Stimulated activated CD4-positive, alpha-beta T cell treated with anti-CD3 and anti-CD28 coated beads, TNF-alpha, amount 100 ng/mL, for 4 hours (primary cell): ENCODE measurements at places on chromosomes 6 and 20.

DNA sequence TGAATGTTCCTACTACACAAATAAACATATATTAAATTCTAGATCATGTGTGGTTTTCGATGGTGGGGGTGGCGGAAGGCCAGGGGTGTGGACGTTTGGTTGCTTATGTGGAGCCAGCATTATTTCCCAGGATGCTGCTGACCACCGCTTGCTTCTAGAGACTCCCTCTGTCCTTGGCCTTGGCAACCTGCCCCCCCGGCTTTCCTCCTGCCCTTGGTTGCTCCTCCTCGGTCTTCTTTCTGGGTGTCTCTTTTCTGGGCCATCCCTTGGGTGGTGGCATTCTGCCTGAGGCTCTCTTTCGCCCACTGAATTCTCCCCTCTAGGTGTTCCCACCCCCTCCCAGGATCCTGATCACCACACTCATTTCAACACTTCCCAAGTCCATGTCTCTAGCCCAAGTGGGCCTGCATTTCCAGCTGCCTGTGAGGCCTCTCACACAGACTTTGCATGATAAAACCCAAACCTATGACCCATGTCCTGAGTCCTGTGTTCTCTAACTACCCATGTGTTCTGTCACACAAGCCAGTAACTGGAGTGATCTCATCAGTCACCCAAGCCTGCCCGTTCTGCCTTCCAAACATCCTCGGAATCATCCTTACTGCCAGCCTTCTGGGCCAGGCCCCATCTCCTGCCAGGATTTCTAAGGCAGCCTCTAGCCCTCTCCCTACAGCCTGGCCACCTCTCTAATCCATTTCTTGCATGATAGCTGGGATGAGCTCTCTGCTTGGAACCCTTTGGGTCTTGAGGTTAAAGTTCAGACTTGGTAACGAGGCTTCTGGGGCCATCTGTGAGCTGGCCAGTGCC, 71.2 kb downstream of the CDS2 start:
- no peak for DNase-seq

GRCh38 chr6:125207956-125208355, 54.4 kb downstream of the TPD52L1 start:
- DNase-seq, result no peak

DNA sequence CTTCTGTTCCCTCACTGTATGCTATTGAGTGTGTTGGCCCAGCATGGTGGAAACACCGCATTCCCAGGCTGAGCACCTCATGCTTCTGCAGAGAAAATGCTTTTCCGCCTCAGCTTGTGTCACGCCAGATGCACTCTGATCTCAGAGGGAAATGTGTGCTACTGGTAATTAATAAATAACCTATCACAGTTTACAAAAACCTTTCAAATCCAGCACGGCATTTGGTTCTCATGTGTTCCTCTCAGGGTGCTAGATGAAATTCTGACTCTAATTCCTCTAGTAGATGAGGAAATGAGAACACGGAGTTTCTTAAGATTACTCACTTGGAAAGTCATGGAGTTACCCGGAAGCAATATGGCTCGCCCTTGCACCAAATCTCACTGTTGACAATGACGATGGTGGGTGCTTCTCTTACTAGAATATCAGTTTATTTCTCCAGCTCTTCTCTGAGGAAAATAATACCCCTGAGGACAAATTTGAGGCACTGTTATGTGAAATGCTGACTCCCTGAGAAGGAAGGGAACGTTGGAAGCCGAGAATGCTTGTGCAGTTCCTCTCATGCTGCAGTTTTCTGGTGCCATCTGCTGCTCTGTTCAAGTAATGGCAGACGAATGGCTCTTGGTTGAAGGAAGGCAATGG, 116.6 kb downstream of the RNF144B start:
- DNase-seq, result no peak

DNA sequence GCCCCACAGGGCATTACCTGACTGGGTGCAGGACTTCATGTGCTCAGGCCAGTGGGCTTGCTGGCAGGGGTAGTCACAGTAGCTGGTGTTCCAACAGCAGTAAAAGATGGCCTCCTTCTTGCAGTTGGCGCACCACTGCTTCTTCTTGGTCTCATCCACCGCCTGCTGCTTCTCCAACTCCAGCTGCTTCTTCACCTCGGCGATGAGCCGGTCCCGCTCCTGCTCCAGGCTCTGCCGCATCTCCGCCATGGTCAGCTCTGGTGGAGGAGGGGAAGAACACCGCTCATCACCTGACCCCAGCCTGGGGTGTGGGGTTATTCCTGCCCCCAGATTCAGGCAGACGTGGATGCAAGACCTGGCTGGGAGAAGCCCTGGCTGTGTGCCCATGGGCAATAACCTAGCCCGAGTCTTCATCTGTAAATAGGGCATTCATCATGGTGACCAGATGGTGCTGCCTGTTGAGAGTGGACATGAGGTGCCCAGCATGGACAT, 132.2 kb downstream of the ZMYND8 start:
- DNase-seq, result no peak

DNA sequence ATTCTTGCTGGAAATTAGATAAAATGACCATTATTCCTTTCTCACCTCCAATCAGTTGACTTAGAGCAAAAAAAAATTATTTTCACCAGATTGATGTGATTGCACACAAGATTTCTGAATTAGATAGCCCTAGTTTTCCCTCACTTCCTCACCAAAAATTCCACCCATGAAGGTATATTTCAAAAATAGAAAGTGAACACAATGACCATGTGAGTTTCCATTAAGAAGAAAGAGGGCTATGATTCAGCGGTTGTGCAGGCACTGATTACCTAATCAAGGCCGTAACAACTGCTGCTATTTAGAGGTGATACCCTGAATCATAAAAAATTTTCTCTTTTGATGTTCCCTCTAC, 19.5 kb upstream of the RALGAPA2 start:
- no peak for DNase-seq

DNA sequence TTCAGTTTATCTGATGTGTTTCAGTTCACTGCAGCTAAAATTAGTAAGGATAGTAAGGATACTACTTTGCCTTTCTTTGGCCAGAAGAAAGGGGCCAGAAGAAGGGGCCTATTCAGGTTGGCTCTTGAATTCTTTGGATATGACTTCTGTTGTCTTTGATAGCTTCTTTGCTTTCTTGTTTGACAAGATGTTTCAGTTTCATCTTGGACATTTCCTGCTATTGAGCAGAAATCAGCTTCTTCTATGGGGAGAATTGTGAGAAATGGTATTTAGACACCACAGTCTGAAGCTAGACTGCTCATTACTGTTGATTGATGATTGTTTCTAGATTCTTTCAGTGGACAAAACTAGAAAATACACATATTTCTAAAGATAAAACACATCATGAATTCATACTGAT, 23.2 kb downstream of the L3MBTL3 start:
- no peak for DNase-seq

DNA sequence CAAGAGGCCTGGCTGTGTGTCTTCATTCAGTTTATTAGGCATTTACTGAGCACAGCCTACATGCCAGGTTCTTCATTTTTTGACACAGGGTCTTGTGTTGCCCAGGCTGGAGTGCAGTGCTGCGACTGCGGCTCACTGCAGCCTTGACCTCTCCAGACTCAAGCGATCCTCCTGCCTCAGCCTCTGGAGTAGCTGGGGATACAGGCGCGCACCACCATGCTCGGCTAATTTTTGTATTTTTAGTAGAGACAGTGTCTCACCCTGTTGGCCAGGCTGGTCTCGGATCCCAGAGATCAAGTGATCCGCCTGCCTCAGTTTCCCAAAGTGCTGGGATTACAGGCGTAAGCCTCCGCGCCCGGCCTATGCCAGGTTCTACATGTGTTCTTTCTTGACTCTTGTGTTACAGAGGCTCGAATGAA, 601 bp upstream of the ATRN start:
- DNase-seq, result no peak

DNA sequence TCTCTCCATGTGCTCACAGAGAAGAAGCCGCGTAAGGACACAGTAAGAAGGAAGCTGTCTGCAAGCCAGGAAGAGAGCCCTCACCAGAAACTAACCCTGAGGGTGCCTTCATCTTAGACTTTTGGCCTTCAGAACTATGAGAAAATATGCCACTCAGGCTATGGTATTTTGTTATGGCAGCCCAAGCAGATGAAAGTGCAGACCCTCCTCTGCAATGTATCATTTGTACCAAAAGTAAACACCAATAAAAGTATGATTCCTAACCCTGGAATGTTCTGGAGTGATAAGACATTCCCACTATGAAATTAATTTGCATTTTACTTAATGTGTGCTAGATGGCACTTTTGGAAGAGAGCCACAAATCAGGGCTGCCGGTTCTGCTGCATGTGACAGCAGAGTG, 594.3 kb downstream of the UTRN start:
- DNase-seq, result no peak

DNA sequence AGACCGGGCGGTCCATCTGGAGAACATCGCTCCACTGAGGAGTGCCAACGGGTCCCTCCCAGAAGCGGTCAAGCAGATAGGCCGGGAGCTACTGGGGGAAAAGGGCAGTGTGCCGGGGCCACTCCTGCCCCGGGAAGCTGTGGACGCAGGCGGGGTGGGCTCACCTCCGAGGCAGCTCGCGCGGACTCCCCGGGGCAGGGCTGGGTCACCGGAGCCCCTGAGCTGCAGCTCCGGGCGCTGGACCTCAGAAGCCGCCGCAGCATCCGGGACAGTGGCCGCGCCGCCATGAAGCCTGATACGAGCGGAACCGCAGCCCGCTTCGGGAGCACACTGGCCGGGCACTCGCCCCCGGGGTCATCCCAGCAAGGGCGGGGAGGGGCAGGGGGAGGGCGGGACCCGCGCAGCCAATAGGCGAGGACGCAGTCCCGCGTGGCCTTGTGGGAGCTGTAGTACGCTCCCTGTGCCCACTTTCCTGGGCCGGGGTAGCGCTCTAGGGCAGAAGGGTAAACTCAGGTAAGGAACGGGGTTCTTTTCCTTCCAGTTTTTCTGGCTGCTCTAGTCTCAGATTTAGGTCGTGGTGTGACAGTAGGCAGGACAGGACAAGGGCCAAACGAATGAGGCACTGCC, at the start of gene MOCS1:
MOCS1 (minus strand) TSS at position 332 of the 627 bp plus-strand sequence; CDS start at position 287, 45 bp downstream.
- peak; percentile 14 for DNase-seq

- DNase-seq, result no peak
Measured at GRCh38 chr6:153613719-153614455, 425.2 kb upstream of the OPRM1 start.

DNA sequence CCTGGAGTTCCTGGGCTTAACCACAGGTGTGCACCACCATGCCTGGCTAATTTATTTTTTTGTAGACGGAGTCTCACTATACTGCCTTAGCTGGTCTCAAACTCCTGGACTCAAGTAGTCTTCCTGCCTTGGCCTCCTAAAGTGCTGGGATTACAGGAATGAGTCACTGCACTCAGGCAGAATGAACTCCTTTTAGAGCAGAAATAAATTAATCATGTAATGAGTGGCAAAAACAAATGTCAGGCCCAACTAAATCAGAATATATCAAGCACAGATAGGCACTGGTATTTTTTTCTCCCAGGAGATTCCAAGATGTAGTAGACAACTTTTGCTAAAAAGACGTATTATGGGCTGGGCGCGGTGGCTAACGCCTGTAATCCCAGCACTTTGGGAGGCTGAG, 2.6 kb downstream of the RPS10 start:
- no peak for DNase-seq

DNA sequence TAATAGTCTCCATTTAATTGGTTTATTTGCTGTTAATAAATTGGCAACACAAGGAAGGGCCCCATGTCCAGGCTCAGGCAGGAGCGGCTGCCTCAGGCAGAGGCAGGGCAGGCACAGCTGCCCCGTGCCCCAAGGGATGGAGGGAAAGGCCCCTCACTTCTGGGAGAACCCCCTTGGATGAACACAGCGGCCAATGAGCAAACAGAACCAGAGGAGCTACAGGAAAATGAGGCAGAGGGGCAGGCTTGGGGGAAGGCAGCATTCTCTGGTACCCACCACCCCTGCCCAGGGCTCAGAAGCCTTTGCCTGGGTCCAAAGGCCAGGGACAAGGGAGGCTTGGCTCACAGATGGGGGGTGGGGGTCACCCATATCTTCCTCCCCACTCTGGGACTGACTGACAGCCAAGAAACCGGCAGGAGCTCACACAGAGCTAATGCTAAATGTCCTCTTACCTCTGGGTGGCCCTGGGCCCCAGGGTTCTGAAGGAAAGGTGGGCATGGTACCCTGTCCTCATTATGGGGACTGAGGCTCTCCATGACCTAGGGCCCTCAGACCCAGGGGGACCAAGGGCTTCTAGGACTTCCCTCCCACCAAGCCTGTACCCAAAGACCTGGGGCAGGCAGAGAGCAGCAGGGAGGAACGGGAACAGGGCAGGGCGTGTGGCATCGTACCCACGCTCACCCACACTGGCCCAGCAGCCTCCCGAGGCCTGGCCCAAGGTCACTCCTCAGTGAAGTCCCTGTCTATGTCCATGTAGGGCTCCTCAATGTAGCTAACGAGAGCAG, 47.0 kb downstream of the MYH7B start:
- DNase-seq, result no peak

- no peak for DNase-seq
Measured at GRCh38 chr6:106739387-106739786, 110.0 kb downstream of the QRSL1 start.

GRCh38 chr6:89144354-89144906, 1.4 kb upstream of the PM20D2 start:
- DNase-seq, result no peak

- no peak for DNase-seq
Measured at GRCh38 chr6:13307508-13307995, 20.8 kb downstream of the TBC1D7 start.

- DNase-seq, result no peak
Measured at GRCh38 chr6:149445095-149445466, 39.7 kb downstream of the ZC3H12D start.

DNA sequence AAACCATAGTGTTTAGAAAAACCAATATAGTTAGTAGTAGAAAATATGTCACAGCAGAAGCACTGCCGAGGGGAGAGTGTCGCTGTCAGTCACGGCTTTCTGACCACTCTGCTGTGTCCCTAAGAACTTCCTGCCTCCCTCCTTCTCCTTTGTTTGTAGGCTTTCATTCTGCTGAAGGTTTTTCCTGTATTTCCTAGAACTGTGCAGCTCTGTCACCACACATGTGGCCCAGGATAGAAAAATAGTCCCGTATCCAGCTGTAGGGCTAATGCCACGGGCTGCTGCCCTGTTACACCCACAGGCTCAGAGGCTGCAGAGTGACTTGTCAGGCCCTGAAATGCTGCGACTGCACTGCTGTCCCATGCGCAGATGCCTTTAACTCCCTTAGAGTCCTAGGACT, 52.6 kb upstream of the SYNJ2 start:
- no peak for DNase-seq

DNA sequence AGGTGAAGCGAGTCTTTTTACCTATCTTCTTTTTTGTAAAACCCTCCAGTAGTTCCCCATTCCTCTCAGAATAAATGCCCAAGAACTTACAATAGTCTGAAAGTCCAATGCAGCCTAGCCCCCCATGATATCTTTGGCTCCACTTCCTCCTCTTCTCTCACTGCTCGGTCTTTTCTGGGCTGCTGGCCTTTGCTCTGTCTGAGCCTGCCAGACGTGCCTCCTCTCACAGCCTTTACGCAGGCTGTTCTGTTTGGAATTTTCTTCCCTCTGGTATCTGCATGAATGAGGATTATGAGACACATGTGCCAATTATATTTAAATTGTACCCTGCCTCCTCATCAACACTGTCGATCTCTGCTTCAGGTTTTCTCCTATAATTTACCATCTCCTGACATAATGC, 174.1 kb downstream of the EYA4 start:
- DNase-seq, result no peak

GRCh38 chr6:105346052-105346451, 56.8 kb downstream of the PREP start:
- no peak for DNase-seq

GRCh38 chr6:99833034-99833433, 161.0 kb downstream of the MCHR2 start:
- DNase-seq, result no peak

- DNase-seq, result no peak
Measured at GRCh38 chr6:38103921-38104320, 284.4 kb downstream of the ZFAND3 start.

- no peak for DNase-seq
Measured at GRCh38 chr20:9515741-9516233, 1.4 kb downstream of the LAMP5 start.
